Stomach (tissue), 19 donors: ENCODE measurements at places on chromosomes 3 and 15. TPM values are rescaled to one million over a fixed set of nuclear protein-coding genes. Genes with fewer than 3 reads are reported as not detected.

- no peak for DNase-seq
Measured at GRCh38 chr15:47431501-47431900, 285.8 kb upstream of the SEMA6D start.

- peak; percentile 62 for DNase-seq
Measured at GRCh38 chr3:30353711-30354467, 252.5 kb upstream of the TGFBR2 start.

The TRAK1 gene
- total RNA-seq = 107 TPM

The CHDH gene
- 385 TPM for total RNA-seq

The PROS1 gene
- total RNA-seq = 2.3 TPM

The NMD3 gene
- total RNA-seq = 61.6 TPM

DNA sequence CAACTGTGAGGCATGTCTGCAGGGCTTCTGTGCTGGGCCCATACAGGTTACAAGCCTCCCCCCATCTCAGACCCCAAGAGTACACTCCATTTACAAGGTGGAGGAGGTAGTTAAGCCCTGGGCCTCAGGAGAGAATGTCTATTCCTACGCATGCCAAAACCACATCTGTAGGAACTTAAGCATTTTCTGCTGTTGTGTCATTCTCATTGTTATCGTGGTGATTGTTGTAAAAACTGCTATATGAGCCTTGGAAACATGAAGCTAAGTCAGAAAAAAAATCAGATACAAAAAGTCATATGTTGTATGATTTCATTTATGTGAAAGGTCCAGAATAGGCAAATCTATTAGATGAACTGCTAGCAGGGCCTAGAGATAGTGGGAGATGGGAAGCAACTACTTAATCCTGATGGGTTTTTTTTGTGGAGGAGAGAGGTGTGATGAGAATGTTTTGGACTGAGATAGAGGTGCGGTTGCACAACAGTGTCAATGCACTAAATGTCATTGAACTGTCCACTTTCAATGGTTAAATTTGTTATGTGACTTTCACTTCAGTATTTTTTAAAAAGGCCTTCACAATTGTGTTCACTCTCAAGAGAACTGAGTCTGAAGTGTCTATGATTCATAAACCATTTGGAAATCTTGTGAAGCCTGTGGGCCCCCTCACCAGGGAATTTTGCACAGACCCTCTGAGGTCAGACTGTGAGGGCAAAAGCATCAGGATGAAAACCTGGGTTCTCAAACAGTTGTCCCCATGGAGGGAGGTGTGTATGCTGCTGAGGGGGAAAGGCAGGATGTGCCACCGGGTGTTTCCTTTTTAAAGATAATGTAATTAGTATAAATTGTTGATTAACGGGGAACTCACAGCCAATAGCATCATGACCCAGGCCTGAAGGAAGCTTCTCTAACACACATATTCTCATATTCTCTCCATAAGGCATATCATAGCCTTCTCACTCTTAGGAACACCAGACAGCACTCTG is 3.2 kb downstream of the RTP3 start:
- DNase-seq = no peak

- no peak for DNase-seq
Measured at GRCh38 chr15:93205413-93205812, 116.4 kb upstream of the RGMA start.

- no peak for DNase-seq
Measured at GRCh38 chr3:144287001-144287400, 315.4 kb downstream of the DIPK2A start.

The STARD5 gene
- 0.89 TPM for total RNA-seq

GRCh38 chr3:23440416-23441294 is 237.5 kb downstream of the UBE2E2 start:
- no peak for DNase-seq

DNA sequence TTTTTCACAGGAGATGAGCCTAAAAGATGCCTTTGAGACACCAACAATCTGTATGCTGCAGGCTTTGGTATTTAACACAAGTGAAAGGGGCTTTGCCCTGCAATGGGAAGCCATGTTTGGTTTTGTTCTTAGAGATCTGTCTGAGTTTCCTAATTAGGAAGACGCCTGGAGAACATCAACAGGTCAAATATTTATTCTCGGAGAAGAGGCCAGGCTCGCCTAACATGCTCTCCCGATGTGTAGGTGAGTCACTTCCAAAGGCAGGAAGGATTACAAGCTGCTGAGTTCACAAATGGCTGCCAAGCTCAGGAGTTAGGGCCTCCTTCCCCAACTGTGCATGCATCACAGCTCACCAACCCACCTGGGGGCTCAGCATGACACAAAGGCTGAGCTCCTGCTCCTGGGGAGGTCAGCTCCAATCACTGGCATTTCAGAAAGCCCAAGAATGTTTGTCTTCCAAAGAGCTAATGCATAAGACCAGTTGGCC is 119.5 kb upstream of the PRICKLE2 start:
- no peak for DNase-seq

The DUOXA2 gene
- total RNA-seq = not detected

- no peak for DNase-seq
Measured at GRCh38 chr15:61780278-61780980, 279.8 kb downstream of the VPS13C start.
